ENCODE measurements at places on chromosomes 1 and 21.

GRCh38 chr1:54788459-54788858 lies 12.7 kb downstream of the TTC22 start:
- no peak overlapping the region for H3K4me3 ChIP-seq
- H3K4me1 ChIP-seq = peaks cover 7% of the 10 kb centered on the region
- H3K36me3 ChIP-seq = no peaks in the 10 kb centered on the region
- DNase-seq = no peak
- no peak overlapping the region for H3K27ac ChIP-seq

DNA sequence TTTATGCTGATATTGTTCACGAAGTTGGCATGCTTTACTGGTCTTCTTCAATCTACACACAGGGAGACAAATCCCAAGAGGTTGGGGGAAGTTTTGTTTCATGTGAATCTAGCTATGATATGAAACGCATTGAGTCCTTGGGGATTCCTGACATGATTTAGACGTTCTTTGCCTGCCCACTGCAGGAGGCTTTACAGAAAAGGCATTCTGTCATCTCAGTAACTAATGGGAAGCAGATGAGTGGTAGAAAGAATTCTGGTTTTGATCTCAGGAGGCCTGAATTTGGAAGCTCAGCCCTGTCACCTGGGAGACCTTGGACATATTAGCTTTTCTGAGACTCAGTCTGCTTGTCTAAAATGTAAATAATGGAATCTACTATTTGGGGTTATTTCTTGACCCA lies 383.0 kb upstream of the NFIA start:
- no peaks in the 10 kb centered on the region for H3K27me3 ChIP-seq
- no peak overlapping the region for H3K27ac ChIP-seq
- no peak for DNase-seq
- H3K36me3 ChIP-seq = no peaks in the 10 kb centered on the region
- H3K4me3 ChIP-seq = no peak overlapping the region

DNA sequence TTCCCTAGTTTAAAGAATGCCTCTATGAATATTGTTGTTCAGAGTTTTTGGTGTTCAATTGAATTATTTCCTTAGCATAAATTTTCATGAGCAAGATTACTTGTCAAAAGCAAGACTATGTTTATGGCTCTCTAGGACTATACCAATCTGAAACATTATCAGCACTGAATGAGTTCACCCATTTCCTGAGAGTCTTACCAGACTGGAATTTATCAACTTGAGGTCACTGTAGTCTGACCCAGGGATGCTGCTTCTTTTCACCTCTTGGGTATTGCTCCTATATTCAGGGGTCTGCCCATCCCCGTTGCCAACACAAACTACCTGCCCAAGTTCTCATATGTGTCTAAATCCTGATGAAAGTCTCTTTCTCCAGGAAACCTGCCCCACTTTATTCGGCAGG lies 42.6 kb downstream of the OPTC start:
- no peak overlapping the region for H3K4me3 ChIP-seq
- no peaks in the 10 kb centered on the region for H3K27me3 ChIP-seq
- H3K4me1 ChIP-seq = peaks cover 5% of the 10 kb centered on the region

- H3K27ac ChIP-seq = no peak overlapping the region
- no peak for DNase-seq
- no peaks in the 10 kb centered on the region for H3K36me3 ChIP-seq
- peaks cover 9% of the 10 kb centered on the region for H3K27me3 ChIP-seq
- H3K4me1 ChIP-seq = no peaks in the 10 kb centered on the region
- H3K4me3 ChIP-seq = no peak overlapping the region
Observed at GRCh38 chr1:228751360-228752098, 16.2 kb downstream of the RHOU start.

GRCh38 chr1:58929671-58930325 lies 146.0 kb upstream of the JUN start:
- DNase-seq = peak; percentile 86
- H3K4me3 ChIP-seq = no peak overlapping the region
- no peaks in the 10 kb centered on the region for H3K27me3 ChIP-seq
- peaks cover 66% of the 10 kb centered on the region for H3K4me1 ChIP-seq

Data from transverse colon (tissue), 4 donors.